Activated CD8-positive, alpha-beta memory T cell treated with anti-CD3 and anti-CD28 coated beads, Interleukin-2, amount 10 ng/mL, durations not matched to agents 7 days and 5 days (primary cell): ENCODE measurements at places on chromosomes 1 and 21. TPM values are rescaled to one million over a fixed set of nuclear protein-coding genes. Genes with fewer than 3 reads are reported as not detected.

RXRG gene
- total RNA-seq = not detected

ANKRD65 gene
- total RNA-seq = not detected

NR1I3 gene
- total RNA-seq = not detected

IGSF9 gene
- total RNA-seq = not detected

PM20D1 gene
- 0.44 TPM for total RNA-seq

HPDL gene
- total RNA-seq = 16.3 TPM
